Activated CD8-positive, alpha-beta T cell treated with anti-CD3 and anti-CD28 coated beads, Interleukin-2, amount 10 ng/mL, durations not matched to agents 7 days and 5 days (primary cell): ENCODE measurements at places on chromosomes 5 and 9.
A peak's percentile ranks its signal among the peaks of the same experiment; 100 is the strongest.

DNA sequence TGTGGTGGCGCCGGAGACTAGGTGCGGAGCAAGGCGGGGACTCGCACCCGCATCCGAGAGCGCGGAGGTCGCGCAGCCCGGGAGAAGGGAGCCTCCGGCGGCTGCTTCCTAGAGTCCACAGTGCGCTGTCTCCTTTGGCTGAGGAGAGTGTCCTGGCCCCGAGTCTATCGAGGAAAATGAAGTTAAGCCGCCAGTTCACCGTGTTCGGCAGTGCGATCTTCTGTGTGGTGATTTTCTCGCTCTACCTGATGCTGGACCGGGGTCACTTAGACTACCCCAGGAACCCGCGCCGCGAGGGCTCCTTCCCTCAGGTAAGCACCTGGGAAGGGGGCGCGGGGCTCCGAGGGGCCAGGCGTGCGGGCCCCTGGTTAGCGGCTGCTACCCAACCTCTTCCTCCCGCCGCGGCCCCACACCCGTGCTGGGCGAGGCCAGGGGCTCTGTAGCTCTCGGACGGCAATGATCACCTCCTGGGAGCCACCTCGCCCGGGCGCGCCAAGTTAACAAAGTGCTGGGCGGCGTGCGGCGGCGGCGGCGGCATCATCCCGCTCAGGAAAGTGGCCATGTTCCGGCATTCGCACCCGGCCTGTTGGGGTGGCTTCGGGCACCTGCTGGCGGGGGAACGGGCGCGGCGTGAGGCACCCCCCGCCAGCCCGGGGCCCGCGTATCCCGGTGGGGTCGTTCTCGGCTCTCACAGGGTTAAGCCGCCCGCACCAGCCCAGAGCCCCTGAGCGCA is 681 bp downstream of the MAN2A1 start:
- H3K27me3 ChIP-seq, result no peaks in the 10 kb centered on the region
- DNase-seq, result peak; percentile 53
- H3K36me3 ChIP-seq, result peaks cover 15% of the 10 kb centered on the region
- peaks cover 53% of the 10 kb centered on the region for H3K4me1 ChIP-seq
- H3K27ac ChIP-seq, result peak overlapping the region; percentile 90

- no peak for DNase-seq
- H3K27me3 ChIP-seq, result no peaks in the 10 kb centered on the region
- no peak overlapping the region for H3K4me3 ChIP-seq
- H3K4me1 ChIP-seq, result no peaks in the 10 kb centered on the region
- H3K36me3 ChIP-seq, result no peaks in the 10 kb centered on the region
Observed at GRCh38 chr5:147520450-147520849, 10.6 kb upstream of the DPYSL3 start.

DNA sequence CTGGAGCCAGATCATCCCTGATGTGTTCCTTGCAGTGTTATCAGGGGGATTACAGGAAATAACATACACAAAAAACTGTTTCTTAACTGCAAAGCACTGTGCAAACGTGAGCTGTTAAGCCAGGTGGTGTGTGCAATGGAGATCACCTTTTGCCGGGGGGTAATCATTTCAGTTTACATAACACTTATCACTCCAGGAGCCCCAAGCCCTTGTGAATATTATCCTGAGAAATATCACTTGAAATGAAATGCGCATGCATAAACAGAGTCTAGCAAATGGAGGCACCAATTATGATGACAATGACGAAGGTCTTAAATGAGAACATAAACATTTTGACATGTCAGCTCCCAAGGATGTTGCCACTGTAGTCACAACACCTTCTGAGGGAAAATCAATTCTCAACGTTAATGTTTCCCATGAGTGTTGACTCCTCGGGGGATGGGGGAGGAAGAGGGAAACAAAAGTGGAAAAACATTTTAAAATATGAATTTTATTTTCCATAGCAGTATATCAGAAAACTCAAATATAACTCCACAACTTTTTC is 54.5 kb upstream of the RAD23B start:
- no peak for DNase-seq
- H3K27ac ChIP-seq, result no peak overlapping the region
- no peak overlapping the region for H3K4me3 ChIP-seq
- H3K27me3 ChIP-seq, result peaks cover 52% of the 10 kb centered on the region
- H3K36me3 ChIP-seq, result no peaks in the 10 kb centered on the region

DNA sequence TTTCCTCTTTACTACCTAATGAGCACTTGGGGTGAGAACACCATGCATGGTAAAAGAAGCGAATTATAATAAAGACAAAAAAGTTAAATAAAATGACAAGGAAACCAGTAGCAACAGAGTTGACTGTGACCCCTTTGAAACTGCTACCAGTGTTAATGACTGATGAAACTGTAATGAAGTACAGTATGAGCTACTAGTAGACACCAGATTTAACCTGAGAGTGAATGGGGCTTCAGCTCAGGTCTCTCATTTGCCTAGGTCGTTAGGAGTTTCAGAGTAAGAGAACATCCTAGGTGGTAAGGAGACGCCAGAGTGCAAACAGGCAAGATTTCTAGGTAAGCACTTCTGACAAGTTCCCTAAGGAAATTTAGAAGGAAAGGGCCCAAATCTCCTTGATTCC is 346.4 kb downstream of the BNC2 start:
- H3K27ac ChIP-seq, result no peak overlapping the region
- H3K27me3 ChIP-seq, result no peaks in the 10 kb centered on the region
- no peak for DNase-seq
- H3K36me3 ChIP-seq, result no peaks in the 10 kb centered on the region
- H3K4me1 ChIP-seq, result no peaks in the 10 kb centered on the region

DNA sequence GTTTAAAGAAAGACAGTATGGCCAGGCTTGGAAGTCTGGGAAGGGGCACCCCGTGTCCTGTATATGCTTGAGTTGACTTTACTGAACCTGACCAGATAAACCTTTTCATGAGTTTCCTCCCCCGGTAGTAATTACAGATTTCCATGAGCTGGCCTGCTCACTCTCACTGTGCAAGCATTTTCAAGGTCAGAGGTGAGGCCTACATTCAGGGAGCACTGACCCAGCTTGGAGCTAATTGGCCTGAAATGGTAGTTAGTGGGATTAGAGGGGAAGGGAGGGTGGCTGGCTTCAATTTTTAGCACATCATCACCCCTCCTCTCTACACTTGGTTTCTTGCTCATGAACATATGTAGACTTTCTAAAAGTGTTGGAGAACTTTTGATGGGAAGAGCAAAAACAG is 99.2 kb downstream of the PSAT1 start:
- H3K4me3 ChIP-seq, result no peak overlapping the region
- H3K27ac ChIP-seq, result no peak overlapping the region
- no peaks in the 10 kb centered on the region for H3K36me3 ChIP-seq
- no peaks in the 10 kb centered on the region for H3K4me1 ChIP-seq
- peaks cover 2% of the 10 kb centered on the region for H3K27me3 ChIP-seq
- no peak for DNase-seq

- peaks cover 37% of the 10 kb centered on the region for H3K27me3 ChIP-seq
- DNase-seq, result no peak
- H3K4me3 ChIP-seq, result no peak overlapping the region
- no peak overlapping the region for H3K27ac ChIP-seq
Observed at GRCh38 chr9:90795871-90796317, 5.7 kb upstream of the SYK start.

- no peak overlapping the region for H3K27ac ChIP-seq
- H3K4me3 ChIP-seq, result no peak overlapping the region
- no peak for DNase-seq
Observed at GRCh38 chr5:172626031-172626581, 15.0 kb upstream of the NEURL1B start.

- peak overlapping the region; percentile 90 for H3K4me3 ChIP-seq
- H3K27me3 ChIP-seq, result no peaks in the 10 kb centered on the region
- peak overlapping the region; percentile 97 for H3K27ac ChIP-seq
Observed at GRCh38 chr5:57174128-57174889, 450 bp downstream of the GPBP1 start.

DNA sequence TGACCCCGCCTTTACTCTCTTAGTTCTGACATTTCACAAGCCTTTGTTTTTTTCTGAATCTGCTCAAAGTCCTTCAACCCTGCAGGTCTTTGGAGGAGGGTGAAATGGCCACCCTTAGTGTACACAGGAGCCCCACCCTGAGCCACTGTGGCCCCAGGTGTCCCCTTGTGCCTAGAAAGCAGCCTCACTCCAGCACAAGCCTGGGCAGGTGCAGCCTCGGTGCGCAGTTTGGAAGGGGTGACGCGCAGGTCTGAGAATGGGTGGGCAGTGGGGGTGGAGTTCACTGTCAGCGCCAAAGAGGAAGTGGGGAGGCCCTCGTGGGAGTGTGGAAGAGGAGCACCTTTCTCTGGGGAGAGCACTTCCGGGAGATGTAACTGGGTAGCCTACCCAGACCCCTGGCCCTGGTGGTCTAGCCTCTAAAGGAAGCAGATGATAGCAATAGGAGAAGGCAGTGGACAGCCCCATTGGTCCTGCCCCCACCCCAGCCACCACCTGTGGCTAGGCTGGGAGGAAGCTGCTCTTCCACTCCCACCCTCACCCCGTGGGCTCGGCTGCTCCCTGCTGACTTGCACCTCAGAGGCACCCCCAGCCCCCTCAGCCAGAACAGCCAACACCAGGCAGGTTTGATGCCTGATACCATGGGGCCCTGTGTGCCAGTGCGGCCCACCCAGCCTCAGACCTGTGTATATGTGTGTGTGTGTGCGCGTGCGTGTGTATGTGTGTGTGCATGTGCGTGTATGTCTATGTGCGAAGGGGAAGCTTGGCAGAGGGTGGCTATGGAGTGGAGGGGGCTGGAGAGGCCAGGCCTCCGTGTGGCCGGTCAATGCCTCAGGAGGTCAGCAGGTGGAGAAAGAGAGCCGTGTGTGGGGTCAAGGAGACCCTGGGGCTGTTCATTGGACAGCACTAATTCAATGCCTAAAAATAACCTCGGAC is 16.8 kb upstream of the DAB2IP start:
- peak; percentile 46 for DNase-seq
- peak overlapping the region; percentile 48 for H3K4me3 ChIP-seq
- H3K27ac ChIP-seq, result peak overlapping the region; percentile 76
- H3K36me3 ChIP-seq, result no peaks in the 10 kb centered on the region
- H3K27me3 ChIP-seq, result no peaks in the 10 kb centered on the region
- H3K4me1 ChIP-seq, result peaks cover 17% of the 10 kb centered on the region

DNA sequence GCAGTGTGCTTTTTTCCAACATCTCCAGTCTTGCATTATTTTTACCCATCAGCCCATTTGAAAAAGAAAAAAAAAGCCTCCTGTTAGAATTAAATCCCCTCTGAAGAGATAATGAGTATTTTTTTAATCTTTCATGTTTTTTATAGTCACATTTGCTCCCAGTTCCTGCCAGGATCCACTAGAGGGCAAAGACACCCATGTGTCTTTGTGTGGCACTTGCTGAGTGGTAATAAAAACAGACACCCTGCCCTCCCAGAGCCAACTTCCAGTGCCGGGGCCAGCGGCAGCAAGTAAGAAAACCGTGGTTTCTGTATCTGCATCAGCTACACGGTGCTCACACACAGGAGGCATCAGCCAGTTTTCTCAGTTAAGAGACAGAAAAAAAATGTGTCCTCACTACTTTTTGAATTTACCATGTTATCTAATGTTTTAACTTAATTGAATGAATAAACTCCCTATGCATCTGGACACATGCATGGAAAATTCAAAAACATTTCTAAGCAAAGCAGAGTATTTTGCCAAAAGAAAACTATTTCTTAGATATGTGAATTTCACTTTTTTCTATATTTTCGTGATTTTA is 70.2 kb upstream of the PLEKHG4B start:
- no peak overlapping the region for H3K27ac ChIP-seq
- no peak for DNase-seq
- H3K36me3 ChIP-seq, result no peaks in the 10 kb centered on the region
- peaks cover 11% of the 10 kb centered on the region for H3K27me3 ChIP-seq

GRCh38 chr5:160492565-160492964 is 70.9 kb downstream of the PTTG1 start:
- H3K4me3 ChIP-seq, result no peak overlapping the region
- H3K27ac ChIP-seq, result no peak overlapping the region
- no peak for DNase-seq
- H3K4me1 ChIP-seq, result peaks cover under 1% of the 10 kb centered on the region
- H3K27me3 ChIP-seq, result no peaks in the 10 kb centered on the region

DNA sequence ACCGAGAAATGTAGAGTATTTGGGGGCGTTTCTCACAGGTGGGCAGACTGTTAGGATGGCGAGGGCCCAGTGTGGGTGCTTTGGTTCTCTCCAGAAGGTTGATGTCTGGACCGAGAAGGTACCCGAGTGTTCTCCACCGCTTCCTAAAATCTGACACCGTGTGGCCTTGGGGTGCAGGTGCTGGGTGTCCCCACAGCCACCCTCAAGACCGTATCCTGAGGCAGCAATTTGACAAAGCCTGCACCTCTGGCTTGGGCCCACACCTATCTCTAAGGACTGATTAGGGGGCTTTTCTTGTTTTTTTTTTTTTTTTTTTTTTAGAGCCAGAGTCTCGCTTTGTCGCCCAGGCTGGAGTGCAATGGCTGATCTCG is 1.3 kb downstream of the PPP1R26 start:
- no peak overlapping the region for H3K4me3 ChIP-seq
- H3K4me1 ChIP-seq, result peaks cover 3% of the 10 kb centered on the region
- H3K27me3 ChIP-seq, result peaks cover 34% of the 10 kb centered on the region
- no peak for DNase-seq
- H3K27ac ChIP-seq, result no peak overlapping the region

- peaks cover 13% of the 10 kb centered on the region for H3K27me3 ChIP-seq
- H3K4me3 ChIP-seq, result no peak overlapping the region
- no peaks in the 10 kb centered on the region for H3K36me3 ChIP-seq
- no peak for DNase-seq
- H3K27ac ChIP-seq, result no peak overlapping the region
Observed at GRCh38 chr9:68558545-68558944, 17.9 kb upstream of the TMEM252 start.

GRCh38 chr5:173498286-173498685 is 118.2 kb downstream of the BOD1 start:
- no peaks in the 10 kb centered on the region for H3K27me3 ChIP-seq
- H3K27ac ChIP-seq, result no peak overlapping the region
- H3K36me3 ChIP-seq, result no peaks in the 10 kb centered on the region
- no peak overlapping the region for H3K4me3 ChIP-seq
- no peaks in the 10 kb centered on the region for H3K4me1 ChIP-seq
- no peak for DNase-seq

DNA sequence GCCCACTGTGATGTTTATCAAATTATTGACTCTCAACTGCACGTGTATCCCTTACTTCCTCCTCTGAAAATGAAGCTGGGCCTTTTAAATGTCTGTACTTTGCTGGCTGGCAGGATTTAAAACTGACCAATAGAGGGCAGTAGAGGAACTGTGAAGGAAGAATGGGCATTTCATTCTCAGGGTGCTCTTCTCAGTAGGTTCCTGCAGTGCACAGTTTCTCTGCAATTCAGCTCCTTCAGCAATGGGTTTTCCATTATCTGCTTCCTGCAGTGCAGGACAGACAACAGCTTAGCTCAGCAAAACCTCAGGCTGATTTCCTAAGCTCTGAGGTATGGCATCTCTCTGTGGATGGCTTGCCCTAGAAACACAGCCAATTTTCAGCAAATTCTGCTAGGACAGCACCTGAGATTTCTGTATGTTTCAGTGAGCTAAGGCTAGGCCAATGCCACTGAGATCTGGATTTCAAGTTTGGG is 298.4 kb upstream of the PRDM9 start:
- no peaks in the 10 kb centered on the region for H3K36me3 ChIP-seq
- H3K4me1 ChIP-seq, result no peaks in the 10 kb centered on the region
- peak; percentile 21 for DNase-seq
- H3K27me3 ChIP-seq, result no peaks in the 10 kb centered on the region
- H3K4me3 ChIP-seq, result no peak overlapping the region

- no peaks in the 10 kb centered on the region for H3K4me1 ChIP-seq
- no peaks in the 10 kb centered on the region for H3K27me3 ChIP-seq
- no peak for DNase-seq
- H3K27ac ChIP-seq, result no peak overlapping the region
Observed at GRCh38 chr9:14081745-14082144, 232.2 kb downstream of the NFIB start.

- peaks cover 2% of the 10 kb centered on the region for H3K27me3 ChIP-seq
- H3K4me1 ChIP-seq, result no peaks in the 10 kb centered on the region
Observed at GRCh38 chr5:173317091-173317730, 11.0 kb downstream of the STC2 start.

GRCh38 chr5:37005946-37006540 is 129.5 kb downstream of the NIPBL start:
- no peaks in the 10 kb centered on the region for H3K4me1 ChIP-seq
- no peak overlapping the region for H3K27ac ChIP-seq
- peaks cover 28% of the 10 kb centered on the region for H3K36me3 ChIP-seq
